ENCODE measurements at places on chromosomes 12 and 14. TPM values are rescaled to one million over a fixed set of nuclear protein-coding genes. Genes with fewer than 3 reads are reported as not detected.

The A2M gene
- 74.4 TPM for polyA plus RNA-seq

GRCh38 chr14:55122440-55122986 is 6.5 kb upstream of the LGALS3 start:
- DNase-seq, result peak; percentile 85

The AKAP6 gene
- 8.5 TPM for polyA plus RNA-seq

GRCh38 chr12:13386323-13387039 is 190.0 kb downstream of the EMP1 start:
- DNase-seq, result no peak

- no peak for DNase-seq
Observed at GRCh38 chr14:55441286-55441685, 870 bp upstream of the TBPL2 start.

The GLT8D2 gene
- polyA plus RNA-seq, result 15.2 TPM

DNA sequence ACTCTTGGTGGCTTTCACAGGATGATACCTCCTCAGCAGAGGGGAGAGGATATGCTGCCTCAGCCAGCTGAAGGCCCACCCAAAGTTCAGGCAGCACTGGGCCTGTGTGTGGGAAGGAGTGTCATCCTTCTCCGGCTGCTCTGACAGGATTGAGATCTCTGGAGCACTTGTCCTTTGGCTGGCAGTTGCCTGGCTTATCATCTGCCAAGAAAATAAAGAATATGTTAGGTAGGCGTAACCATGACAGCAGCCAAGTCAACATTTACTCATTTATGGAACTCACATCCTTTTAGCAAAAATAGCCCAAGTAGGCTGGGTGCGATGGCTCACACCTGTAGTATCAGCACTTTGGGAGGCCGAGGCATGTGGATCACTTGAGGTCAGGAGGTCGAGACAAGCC is 68.5 kb downstream of the PPFIBP1 start:
- peak; percentile 53 for DNase-seq

- no peak for DNase-seq
Observed at GRCh38 chr14:53180272-53181221, 27.4 kb upstream of the DDHD1 start.

- no peak for DNase-seq
Observed at GRCh38 chr12:110686294-110686903, 2.5 kb downstream of the HVCN1 start.

- no peak for DNase-seq
Observed at GRCh38 chr14:54893151-54893760, 9.4 kb downstream of the GCH1 start.

- DNase-seq, result no peak
Observed at GRCh38 chr12:19288603-19289244, 150.6 kb upstream of the AEBP2 start.

DNA sequence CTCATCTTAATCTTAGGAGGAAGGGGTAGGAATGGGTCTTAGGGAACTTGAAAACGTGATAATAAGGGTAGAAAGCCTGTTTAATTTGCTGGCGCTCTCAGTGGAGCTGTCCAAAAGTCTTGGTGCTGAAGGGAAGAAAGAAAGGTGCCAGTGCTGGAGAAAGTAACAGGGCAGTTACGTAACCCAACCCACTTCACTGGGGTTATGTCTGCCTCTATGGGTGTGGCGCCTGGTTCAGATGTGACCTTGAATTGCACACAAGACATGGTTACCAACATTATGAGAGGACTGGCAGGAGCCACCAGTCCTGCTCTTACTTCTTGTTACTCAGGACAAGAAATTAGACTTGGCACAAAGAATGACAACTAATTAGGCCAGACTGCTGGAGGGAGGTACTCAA is 18.6 kb upstream of the GPATCH2L start:
- DNase-seq, result peak; percentile 21

GRCh38 chr12:98852181-98852580 is 207.1 kb downstream of the APAF1 start:
- no peak for DNase-seq

DNA sequence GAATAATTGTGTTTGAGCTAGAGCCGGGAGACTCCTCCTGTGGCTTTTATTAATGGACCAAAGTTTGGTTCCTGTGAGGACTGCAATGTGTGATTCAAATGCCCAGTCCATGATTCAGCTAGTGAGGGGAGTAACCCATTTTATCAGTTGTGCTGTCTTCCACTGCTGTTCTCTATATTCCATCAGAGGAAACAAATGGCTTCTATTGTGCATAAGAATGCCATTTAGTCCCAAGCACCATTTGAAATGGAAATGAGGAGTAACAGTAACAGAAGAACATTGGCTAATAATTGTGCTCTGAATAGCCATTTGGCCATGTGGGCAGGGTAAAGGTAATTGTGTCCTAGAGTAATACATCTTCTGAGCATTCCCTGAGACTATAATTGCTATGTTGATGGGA is 642.7 kb downstream of the DIO2 start:
- DNase-seq, result no peak

The AMDHD1 gene
- polyA plus RNA-seq, result 2.7 TPM

DNA sequence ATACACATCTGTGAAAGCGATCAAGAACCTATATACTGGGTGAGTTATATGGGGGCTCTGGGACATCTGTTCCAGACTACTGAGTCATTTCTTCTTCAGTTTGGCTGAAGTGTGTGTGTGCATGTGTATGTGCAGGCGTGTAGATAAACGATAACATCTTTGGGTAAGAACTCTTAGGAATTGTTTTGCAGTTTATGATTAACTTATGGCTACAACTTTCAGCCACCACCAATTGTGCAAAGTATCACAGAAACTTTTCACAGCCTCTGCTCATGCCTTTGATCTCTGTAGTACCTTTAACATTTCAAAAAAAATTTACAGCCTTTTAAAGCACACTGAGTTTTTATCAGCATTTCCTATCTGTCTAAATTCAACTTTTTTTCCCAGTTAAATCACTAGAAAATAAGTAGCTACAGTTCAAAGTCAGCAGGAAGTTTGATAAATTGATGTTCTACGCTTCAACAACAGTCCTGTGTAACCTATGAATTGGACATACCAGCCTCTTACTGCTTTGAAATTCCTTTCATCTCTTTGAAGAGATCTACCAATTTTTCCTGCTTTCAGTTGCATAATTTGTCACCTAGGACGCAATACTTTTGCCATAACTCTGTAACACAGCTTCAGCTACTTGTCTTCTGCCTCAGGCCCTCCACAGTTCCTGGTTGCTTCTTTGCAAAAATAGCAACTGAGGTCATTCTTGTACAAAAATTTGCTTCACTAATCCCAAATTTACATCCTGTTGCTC is 43.0 kb downstream of the PPM1H start:
- no peak for DNase-seq

GRCh38 chr12:78568321-78569020 is 296.1 kb upstream of the SYT1 start:
- no peak for DNase-seq

The BICDL1 gene
- 14.9 TPM for polyA plus RNA-seq

DNA sequence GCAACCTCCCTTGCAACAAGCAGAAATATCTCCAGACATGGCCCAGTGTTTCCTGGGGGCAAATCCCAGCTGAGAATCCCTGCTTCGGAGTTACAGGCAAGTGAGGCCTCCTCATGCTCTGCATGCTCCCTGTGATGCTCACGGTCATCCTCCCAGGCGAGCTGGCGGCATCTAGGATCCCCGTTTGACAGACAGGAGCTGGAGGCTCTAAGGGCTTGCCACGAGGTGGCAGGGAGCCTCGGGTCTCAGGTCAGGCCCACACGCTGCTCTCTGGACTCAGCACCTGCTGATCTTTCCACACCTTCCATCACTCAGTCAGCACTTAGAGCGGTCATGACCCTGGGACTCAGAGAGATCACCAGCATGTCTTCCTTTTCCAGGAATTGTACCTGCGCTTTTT is 79.8 kb downstream of the CCDC92 start:
- no peak for DNase-seq
